ENCODE measurements at places on chromosomes 4 and X. TPM values are rescaled to one million over a fixed set of nuclear protein-coding genes. Genes with fewer than 3 reads are reported as not detected.

GRCh38 chr4:6465955-6466354, 6.5 kb downstream of the PPP2R2C start:
- no peak for DNase-seq

DNA sequence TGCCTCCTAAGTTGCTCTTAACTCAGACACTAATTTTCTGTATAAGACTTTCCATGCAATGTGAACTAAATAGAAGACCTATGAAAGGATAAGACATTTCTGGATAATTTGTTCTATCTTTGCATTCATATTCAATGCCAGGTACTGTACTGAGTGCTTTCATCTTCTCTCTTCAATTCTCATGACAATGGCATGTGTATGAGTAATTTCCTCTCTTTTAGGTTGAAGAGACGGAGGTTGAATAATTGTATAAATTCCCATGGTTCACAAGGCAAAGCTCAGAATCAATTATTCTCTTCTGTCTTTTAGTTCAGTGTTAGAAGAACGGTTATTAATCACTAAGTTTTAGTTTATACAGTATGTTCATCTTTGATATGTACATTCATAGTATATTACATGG, 29.3 kb upstream of the CFAP299 start:
- DNase-seq = no peak

- peak; percentile 94 for DNase-seq
These were observed 170.5 kb upstream of the PITX2 start for GRCh38 chr4:110793381-110793801.

DNA sequence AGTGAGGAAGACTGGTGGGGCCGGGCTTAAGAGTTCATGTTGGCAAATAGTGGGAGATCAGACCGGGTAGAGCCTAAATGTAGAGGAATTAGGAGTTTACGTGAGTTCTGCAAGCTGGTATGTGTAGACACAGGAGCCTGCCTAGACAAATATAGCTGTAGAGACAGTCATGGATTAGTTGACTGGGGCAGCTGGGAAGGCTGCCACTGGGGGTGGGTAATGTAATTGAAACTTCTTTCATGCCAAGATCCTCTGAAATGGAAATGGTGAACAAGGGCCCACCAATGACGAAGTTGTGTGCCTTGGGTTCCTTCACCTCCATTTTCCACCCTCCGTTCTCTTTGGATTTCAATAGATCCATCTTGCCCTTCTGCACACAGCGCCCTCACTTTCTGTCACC, 11.9 kb upstream of the CAPN6 start:
- DNase-seq = no peak

GRCh38 chr4:68082758-68083157, 46.9 kb downstream of the TMPRSS11F start:
- DNase-seq = no peak

PTPN13 gene
- total RNA-seq = 37.8 TPM

GRCh38 chr4:14850455-14851097, 151.7 kb upstream of the CPEB2 start:
- DNase-seq = no peak

GRCh38 chr4:70703619-70704214, 15.4 kb downstream of the UTP3 start:
- no peak for DNase-seq

ADAMTS3 gene
- total RNA-seq = 9.9 TPM

DNA sequence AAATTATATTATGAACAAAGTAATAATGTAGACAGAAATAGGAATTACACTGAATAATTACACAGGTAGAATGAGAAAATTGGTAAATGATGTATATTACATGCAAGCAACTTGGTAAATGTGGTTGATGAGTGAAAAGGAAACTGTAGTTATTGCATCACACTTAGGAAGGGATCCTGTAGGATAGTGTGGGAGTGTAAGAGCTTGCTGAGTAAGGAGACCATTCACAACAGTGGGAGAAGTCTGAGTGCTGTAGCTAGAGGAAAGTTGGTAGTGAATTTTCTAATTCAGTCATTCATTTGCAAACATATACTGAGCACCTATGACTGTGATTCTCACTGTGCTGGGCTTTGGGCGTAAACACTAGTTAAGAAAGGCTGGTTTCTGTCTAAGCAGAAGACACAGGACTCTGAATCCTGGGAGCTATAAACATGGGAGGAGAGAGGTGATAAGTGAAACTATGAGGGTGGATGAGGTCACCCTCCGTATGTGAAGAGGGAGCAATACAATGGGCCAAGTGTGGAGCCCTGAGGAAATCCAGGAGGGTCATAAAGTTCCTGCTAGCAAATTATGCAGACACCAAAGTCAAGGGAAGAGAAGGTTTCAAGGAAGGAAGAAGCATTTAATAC, 14.2 kb upstream of the CPE start:
- DNase-seq = no peak

GRCh38 chr4:169410839-169411770, 140.3 kb upstream of the SH3RF1 start:
- peak; percentile 59 for DNase-seq

NXT2 gene
- total RNA-seq = 22.9 TPM

BCORL1 gene
- 1.4 TPM for total RNA-seq

AVPR2 gene
- total RNA-seq = 3.1 TPM
